ENCODE measurements at places on chromosomes 11 and 22.

GRCh38 chr11:44831605-44832394 lies 105.0 kb downstream of the TSPAN18 start:
- DNase-seq, result no peak

DNA sequence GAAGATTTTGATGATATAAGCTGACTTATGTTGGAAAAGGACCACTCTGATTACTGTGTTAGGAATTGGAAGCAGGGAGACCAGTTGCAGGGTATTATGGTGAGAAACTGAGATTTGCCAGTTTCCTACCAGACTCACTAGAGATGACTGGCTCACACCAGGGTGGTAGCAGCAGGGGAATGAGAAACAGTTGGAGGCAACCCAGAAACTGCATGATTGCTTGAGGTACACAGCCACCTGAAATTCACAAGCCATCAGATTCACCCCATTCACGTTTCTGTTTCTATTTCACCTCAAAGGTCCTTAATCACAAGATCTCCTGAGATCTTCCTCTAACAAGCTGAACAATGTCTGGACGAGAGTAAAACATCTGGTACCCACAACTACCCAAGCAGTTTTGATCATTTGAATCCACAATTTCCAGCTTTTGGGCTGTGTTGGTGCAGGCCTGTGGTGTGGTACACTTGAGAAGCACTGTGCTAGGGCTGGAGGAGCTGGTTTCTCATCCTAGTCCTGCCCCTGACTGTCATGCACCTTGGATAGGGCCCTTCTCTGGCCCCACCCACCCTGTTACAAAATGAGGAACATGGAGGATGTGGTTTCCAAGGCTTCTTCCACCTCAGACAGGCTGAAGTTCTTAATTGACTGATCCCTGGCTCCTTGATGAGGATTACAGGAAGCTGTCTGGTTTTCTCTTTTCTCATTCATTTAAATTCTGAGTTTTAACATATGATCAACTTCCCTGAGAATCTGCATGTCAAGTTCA lies 233.4 kb downstream of the INSC start:
- DNase-seq, result no peak

GRCh38 chr11:64107303-64107702 lies 58.6 kb downstream of the MACROD1 start:
- DNase-seq, result no peak

DNA sequence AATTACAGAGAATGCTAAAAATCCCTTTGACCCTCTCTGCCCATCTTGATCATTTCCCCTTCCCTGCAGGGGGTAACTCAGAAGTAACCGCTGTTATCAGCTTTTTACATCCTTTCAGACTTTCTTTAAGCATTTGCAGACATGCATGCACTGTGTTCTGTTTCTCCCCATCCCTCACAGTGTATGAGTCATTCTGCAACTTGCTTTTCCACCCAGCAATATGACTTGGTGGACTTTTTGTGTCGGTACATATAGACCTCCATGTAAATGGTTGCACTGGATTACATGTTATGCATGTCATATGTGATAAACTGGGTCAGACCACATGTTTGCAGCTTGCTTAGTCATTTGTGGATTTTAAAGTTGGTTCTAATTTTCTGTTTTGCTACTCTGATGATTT lies 87.7 kb upstream of the NECTIN1 start:
- peak; percentile 17 for DNase-seq

DNA sequence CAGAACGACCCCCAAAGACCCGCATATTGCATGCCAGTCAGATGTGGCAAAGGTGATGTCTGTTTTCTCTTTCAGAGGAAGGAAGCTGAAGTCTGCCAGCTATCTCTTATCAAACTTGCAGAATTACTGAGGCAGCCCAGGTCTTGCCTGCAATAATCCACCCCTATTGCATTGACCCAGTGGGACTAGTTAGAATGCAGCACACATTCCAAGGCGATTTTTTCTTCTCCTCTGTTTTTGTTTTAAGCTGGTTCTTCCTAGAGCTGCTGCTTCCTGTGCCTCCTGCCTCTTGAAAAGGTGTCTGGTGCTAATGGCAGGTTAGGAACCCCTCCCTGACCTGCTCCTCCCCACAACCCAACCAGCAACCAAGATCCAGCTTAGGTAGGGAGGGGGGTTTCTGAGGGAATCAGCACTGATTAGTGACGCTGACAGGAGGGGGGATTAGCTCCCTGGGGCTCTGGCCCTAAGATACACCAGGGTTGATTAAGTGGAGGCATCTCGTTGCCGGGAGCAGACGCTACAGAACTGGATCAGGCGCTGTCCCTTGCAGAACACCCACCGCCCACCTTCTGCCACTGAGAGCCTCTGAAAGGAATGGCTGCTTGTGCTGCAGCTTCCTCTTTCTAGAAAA lies 2.8 kb downstream of the NTM start:
- no peak for DNase-seq

Data from bronchial epithelial cell (primary cell).